Motor neuron (in vitro differentiated cells): ENCODE measurements at places on chromosomes 5 and 9.

DNA sequence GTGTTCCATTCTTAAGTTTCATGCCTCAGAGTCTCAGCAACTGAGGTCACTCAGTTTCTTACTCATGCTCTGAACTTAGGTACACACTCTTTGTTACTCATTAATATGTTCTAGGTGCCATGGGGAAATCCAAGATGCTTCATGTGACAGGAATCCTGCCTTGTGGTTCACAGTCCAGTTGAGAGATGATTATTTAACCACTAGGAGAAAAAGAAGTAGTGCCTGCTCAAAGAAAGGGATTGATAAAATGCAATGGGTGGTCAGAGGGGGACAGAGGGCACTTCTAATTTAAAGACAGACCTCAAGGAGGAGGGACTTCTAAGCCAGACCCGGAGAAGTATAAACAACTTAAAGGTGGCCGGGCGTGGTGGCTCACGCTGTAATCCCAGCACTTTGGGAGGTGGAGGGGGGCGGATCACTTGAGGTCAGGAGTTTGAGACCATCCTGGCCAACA is 69.0 kb downstream of the UGCG start:
- ATAC-seq = no peak

DNA sequence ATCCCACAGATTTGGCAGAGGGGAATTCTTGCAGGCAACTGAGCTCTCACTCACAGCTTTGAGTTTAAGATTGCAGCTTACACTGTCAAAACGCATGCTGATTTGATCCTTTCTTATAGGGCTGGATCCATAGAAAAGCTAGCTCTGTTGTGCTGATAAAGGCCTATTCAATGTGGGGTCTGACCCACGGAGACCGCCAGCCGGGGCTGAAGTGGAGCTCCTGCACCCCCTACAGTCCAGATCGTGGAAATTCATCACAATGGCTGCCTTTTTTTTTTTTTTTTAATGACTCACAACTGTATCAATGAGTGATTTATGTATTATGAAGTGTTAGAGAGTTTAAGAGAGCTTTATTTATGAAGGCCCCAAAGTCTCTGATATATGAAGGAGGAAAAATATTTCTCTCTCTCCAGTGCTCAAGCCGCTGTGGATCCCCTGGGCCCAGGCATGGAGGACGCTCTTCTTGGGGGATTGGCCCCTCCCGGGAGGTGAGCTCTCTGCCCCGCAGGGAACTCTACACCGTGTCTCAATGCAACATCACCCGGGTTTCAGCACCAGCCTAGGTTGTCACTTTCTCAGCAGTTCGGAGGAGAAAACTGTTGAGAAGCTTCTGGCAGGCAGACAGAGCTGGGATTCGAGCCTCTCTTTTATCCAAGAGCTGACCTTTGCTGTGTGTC is 700.2 kb downstream of the IRX1 start:
- ATAC-seq = peak; percentile 36

GRCh38 chr5:135458921-135459331 is 6.8 kb upstream of the TIFAB start:
- ATAC-seq = peak; percentile 17

GRCh38 chr5:140240987-140241706 is 61.8 kb downstream of the PFDN1 start:
- peak; percentile 93 for ATAC-seq

DNA sequence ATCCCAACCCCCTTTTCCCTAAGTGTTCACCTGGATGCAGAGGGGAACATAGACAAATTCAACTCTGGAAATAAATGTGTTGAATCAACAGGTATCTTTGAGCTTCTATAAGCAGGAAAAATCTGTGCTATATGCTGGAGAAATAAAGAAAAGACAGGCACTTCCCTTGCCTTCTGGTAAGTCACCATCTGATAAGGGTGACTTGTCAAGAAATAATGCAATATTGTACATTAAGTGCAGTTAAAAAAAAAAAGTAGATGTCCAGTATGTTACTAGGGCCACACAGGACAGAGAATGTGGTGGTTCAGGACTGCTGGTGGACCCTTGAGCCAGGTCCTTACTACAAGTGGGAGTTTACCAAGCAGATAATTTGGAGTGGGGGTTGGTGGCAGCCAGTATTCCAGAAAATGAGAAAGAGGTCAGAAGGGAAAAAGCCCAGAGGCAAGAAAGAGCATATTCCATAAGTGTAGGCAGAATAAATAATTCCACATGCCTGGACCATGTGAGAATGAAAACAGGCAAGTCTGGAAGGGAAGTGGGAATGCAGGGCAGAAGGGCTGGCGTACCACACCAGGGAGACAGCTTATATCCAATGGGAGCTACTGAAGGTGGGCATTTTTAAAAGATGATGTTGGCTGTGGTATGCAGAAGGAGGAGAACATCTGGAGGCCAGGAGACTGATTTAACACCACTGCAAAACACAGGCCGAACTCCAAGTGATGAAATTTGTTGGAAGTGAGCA is 209.9 kb downstream of the SEMA5A start:
- peak; percentile 9 for ATAC-seq

GRCh38 chr5:5699062-5699461 is 276.6 kb downstream of the ICE1 start:
- no peak for ATAC-seq

GRCh38 chr5:35281613-35282012 is 51.3 kb upstream of the PRLR start:
- ATAC-seq = no peak

GRCh38 chr9:35490155-35490909 is 421 bp downstream of the RUSC2 start:
- ATAC-seq = peak; percentile 0

DNA sequence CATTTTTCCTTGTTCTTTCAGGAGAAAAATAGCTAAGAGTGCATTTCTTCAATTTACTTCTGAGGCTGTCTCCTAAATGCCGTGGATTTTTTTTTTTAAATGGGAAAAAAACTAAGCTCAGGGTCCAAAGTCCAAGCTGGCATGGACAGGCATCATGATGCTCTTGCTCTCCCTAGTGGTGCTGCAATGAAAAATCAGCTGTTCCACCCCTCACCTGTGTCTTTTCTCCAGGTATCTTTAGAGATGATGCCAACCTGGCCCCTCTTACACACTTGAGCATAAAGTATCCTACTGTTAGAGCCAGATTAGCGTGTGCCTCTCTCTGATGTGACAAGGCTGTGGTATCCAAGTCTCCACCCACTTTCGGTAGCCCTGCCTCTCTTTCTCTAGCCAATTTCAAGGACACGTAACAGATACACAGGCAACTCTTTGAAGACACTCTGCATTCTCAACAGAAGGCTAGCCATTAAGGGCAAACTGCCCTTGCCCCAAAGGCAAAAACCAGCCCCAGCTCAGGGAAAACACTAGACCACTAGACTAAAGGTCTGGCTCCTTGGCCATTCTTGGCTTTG is 208.8 kb downstream of the SAXO1 start:
- no peak for ATAC-seq

GRCh38 chr5:115831163-115831768 is 10.1 kb downstream of the ATG12 start:
- ATAC-seq = peak; percentile 46

- no peak for ATAC-seq
Measured at GRCh38 chr5:149129181-149129580, 12.1 kb upstream of the ABLIM3 start.

- ATAC-seq = no peak
Measured at GRCh38 chr5:137935694-137936093, 46.4 kb downstream of the PKD2L2 start.

DNA sequence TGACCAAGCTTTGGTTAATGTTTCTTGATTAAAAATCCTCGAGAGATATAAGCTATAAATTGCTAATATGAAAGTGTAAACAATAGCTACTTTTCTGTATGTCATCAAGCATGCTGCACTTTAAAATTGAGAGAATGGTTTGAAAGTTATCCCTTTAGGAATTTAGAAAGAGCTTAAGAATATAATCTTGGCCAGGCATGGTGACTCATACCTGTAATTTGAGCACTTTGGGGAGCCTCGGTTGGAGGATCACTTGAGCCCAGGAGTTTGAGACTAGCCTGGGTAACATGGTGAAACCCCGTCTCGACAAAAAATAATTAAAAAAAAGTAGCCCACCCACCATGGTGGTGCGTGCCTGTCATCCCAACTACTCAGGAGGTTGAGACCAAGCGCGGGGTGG is 12.2 kb upstream of the MROH2B start:
- ATAC-seq = no peak

- no peak for ATAC-seq
Measured at GRCh38 chr5:16906255-16906654, 29.8 kb downstream of the MYO10 start.

- ATAC-seq = peak; percentile 86
Measured at GRCh38 chr9:129320575-129321285, 142.7 kb upstream of the IER5L start.

- no peak for ATAC-seq
Measured at GRCh38 chr9:37033682-37034304, at the start of gene PAX5. Gene PAX5 (minus strand): TSS chr9:37034268. CDS start chr9:37034031, 237 bp downstream.

- no peak for ATAC-seq
Measured at GRCh38 chr5:51347704-51348103, 35.5 kb upstream of the ISL1 start.

- no peak for ATAC-seq
Measured at GRCh38 chr5:160511280-160511929, 89.8 kb downstream of the PTTG1 start.

- ATAC-seq = no peak
Measured at GRCh38 chr9:123957731-123958130, 27.8 kb upstream of the DENND1A start.

GRCh38 chr5:138953387-138954256 is 78.5 kb upstream of the LRRTM2 start:
- ATAC-seq = peak; percentile 89

- no peak for ATAC-seq
Measured at GRCh38 chr5:166595274-166595951, 1696.0 kb upstream of the WWC1 start.

DNA sequence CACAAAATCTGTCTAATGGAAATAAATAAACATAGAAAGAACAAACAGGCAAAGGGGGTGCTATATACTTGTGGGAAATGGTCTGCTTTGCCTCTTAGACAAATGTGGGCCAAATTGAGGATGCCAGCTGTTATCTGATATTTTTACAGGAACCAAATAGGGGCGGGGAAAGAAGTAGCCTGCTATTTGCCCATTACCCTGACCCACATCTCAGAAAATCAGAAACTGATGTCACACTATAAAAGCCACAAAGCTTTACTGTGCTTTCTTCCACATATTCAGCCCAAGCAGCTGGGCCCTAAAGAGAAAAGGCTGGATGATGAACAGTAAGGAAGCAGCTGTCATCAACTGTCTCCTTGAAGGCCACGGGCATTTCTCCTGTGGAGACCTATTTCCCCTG is 97.3 kb downstream of the ELAVL2 start:
- no peak for ATAC-seq

DNA sequence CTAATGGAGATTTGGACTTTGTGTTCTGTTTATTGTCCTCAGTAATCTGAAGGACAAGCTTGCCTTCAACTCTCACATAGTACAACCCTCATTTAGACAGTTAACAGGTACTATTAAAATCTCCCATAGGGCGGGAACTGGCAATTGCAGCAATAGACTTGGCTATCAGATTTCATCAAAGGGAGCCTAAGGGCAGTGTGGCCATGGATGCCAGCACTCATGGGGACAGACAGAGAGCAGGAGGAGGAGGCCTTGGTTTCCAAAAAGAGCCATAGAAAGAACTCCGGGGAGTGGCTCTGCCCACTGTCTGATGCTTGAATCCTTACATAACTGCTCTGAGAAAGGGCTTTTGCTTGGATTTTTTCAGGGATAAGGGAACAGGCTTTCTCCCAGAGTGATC is 6.8 kb downstream of the SLC36A1 start:
- ATAC-seq = peak; percentile 48

- no peak for ATAC-seq
Measured at GRCh38 chr9:91017245-91017644, 215.6 kb downstream of the SYK start.

GRCh38 chr5:175226506-175226905 is 217.5 kb downstream of the DRD1 start:
- ATAC-seq = no peak

GRCh38 chr5:4019009-4019769 is 423.6 kb downstream of the IRX1 start:
- no peak for ATAC-seq

GRCh38 chr5:6784481-6784880 is 71.2 kb downstream of the TENT4A start:
- no peak for ATAC-seq

GRCh38 chr5:111398013-111398412 is 114.3 kb downstream of the STARD4 start:
- ATAC-seq = no peak

DNA sequence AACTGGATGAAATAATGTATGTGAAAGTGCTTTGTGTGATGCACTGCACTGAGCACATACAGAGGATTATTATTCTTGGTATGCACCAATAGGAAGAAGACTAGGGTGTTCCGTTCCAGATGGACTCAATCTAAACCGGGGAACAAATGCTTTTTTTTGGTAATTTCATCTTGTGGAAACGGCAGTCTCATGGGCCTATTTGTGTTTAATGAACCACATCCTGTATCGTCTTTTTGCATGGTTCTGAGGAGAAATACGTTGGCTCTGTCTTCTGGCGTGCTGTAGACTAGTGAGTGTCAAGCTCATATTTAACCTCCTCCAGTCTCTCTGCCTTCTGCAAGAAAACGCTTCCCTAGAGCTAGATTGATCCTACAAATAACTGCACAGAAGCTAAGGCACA is 30.0 kb downstream of the TRIM32 start:
- no peak for ATAC-seq

DNA sequence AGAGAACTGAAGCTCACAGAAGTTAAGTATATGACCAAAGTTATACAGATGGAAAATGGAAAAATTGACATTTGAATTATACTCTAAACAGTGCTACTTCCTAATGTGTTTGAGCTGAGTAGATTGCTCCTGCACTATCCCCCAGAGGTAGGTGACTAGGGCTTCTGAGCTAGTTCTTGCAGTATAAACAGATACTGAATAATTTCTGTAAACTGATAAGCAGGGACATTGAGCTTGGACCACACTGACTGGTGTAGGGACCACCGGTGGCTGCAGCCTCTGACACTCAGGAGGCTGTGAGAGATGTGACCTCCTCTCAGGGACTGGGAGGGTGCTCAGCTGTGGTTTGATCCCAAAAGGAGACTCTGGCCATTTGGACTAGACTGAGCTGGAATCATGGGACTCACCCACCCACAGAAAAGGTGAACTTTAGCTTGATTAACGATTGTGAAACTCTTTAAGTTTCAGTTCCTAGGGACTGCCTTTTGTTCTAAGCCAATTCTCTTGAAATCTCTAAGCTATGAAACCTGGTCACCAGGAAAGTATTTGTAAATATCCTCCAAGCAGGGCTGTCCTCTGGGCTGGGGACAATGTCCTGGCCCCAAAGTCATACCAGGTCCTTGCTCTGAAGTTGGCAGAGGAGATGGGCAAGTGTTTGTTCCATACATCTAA is 291.5 kb downstream of the SEC61B start:
- ATAC-seq = no peak

GRCh38 chr5:109516390-109516789 is 106.6 kb upstream of the PJA2 start:
- no peak for ATAC-seq

GRCh38 chr5:65854925-65855324 is 71.5 kb upstream of the ERBIN start:
- no peak for ATAC-seq

GRCh38 chr5:16628376-16628775 is 11.6 kb upstream of the RETREG1 start:
- ATAC-seq = no peak
